ENCODE measurements at places on chromosomes 5 and 9. TPM values are rescaled to one million over a fixed set of nuclear protein-coding genes. Genes with fewer than 3 reads are reported as not detected.

Gene FAM153A
- not detected for total RNA-seq

Gene DMGDH
- 0.30 TPM for total RNA-seq

Gene EIF4E1B
- not detected for total RNA-seq

Gene PRDM12
- not detected for total RNA-seq

Gene UBE2D2
- total RNA-seq = 52.9 TPM

Gene ZCCHC7
- 23.9 TPM for total RNA-seq

Gene S1PR3
- total RNA-seq = 11.9 TPM

Gene NTRK2
- under 0.01 TPM for total RNA-seq

Gene SLIT3
- total RNA-seq = 29.4 TPM

Gene MARCOL
- total RNA-seq = not detected

Gene PCDHGA12
- 33.7 TPM for total RNA-seq

Gene CYLC2
- total RNA-seq = not detected

Gene CYFIP2
- 18.7 TPM for total RNA-seq

Gene OBP2B
- total RNA-seq = not detected

Gene REEP2
- total RNA-seq = 18.2 TPM

Gene SLC25A2
- total RNA-seq = 0.30 TPM

Gene FAM78A
- 0.74 TPM for total RNA-seq

Gene PCDHGC4
- 3.5 TPM for total RNA-seq

Gene OTP
- total RNA-seq = not detected

Gene SARDH
- total RNA-seq = 18.4 TPM

Data from smooth muscle cell of the umbilical artery (primary cell).